ENCODE measurements at places on chromosomes 11 and 22. TPM values are rescaled to one million over a fixed set of nuclear protein-coding genes. Genes with fewer than 3 reads are reported as not detected.
A peak's percentile ranks its signal among the peaks of the same experiment; 100 is the strongest.

The OR8G5 gene
- total RNA-seq = not detected

The CRYBA4 gene
- not detected for total RNA-seq

DNA sequence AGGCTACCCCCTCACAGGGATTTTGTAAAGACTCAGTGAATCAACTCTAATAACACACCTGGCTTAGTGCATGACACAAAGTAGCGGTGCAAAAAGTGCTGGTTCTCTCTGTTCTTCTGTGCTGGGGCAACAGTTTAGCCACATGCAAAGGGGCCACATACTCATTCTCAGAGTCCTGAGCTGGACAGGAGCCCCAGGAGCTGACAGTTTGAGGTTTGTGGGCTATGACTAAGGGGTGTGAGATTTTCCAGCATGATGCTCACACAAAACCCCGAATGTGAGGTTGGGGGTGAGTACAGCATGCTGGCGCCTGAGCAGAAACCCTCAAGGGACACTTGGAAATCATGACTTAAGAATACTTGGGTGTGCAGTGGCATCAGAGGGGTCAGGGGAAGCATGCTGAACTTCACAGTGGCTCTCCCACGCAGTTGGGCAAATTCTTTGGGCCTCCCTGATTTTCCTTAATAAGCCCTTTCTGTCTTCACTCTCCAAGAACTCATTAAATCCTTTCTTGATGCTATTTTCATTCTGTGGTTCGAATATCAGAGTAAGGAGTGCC, 31.0 kb downstream of the TMPRSS5 start:
- peak; percentile 77 for DNase-seq

- no peak for DNase-seq
Observed at GRCh38 chr11:14347991-14348390, 11.0 kb downstream of the RRAS2 start.

- DNase-seq = peak; percentile 90
Observed at GRCh38 chr22:46007848-46008261, 30.9 kb upstream of the WNT7B start.

DNA sequence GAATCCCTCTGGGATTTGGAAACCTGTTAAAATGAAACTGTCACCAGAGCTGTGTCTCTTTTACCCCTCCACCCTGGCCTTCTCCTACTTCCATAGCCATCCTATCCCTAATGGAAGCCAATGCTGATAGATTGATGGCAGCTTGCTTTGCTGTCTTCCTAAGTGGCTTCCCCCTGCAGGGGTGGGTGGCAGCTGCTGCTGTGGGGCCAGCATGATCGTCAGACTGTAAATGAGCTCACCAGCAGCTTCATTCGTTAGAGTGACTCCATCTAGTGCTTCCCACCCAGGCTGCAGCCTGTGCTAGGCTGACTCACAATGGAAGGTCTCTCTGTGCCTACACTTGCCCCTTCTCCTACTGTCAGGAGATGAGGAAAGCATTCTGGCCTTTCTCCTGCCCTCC, 311.0 kb downstream of the BUD13 start:
- DNase-seq = no peak

GRCh38 chr22:41782316-41782715, 18.2 kb upstream of the CCDC134 start:
- DNase-seq = no peak

- DNase-seq = peak; percentile 72
Observed at GRCh38 chr22:31344578-31345330, 1.4 kb downstream of the PATZ1 start.

DNA sequence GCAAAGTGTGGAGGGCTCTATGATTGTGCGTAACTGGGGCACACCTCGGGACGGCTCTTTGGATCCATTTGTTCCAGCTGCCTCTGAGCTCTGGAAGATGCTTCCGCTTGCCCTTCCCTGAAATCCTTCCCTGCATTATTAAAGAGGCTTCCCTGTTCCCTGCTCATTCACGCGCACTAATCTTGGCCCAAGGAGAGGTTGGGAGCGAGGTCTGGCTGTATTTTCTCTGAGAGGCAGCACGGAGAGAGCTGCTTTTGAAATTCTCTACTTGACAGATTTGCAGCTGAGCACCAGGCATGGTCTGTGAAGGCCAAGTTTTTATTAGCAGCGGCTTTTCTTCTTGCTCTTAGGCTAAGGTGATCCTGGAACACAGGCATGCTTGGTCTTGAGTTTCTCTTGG, 94.8 kb upstream of the NTM start:
- DNase-seq = no peak

GRCh38 chr22:21837248-21837979, 30.0 kb downstream of the MAPK1 start:
- DNase-seq = peak; percentile 76

All from fibroblast of villous mesenchyme (primary cell).